ENCODE measurements at places on chromosomes 16 and 17.

GRCh38 chr17:50661795-50662391, 27.2 kb downstream of the ABCC3 start:
- no peak for DNase-seq

GRCh38 chr16:26981266-26981938, 85.3 kb upstream of the C16orf82 start:
- no peak for DNase-seq

- DNase-seq, result no peak
These were observed 59.2 kb downstream of the MRM3 start for GRCh38 chr17:841313-841712.

DNA sequence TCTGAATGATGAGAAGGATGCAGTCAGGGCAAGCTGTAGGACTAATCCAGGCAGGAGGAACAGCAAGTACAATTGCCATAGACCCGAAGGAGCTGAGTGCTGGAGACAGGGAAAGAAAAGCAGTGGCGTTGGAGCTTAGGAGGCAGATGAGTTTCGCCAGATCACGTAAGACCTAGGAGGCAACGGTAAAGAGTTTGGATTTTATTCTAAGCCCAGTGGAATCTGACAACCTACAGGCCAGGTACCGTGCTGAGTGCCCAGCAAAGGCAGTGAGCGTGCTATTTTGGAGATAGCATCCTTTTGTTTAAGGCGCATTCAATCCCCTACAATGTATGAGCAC, 1.2 kb downstream of the USP43 start:
- DNase-seq, result no peak

GRCh38 chr17:37317867-37318266, 57.9 kb upstream of the C17orf78 start:
- no peak for DNase-seq

- no peak for DNase-seq
These were observed 2.6 kb downstream of the ATP2A3 start for GRCh38 chr17:3961564-3962047.

GRCh38 chr17:35708951-35709350, 22.5 kb upstream of the RASL10B start:
- no peak for DNase-seq

GRCh38 chr16:65890203-65890602, 476.3 kb upstream of the CDH5 start:
- DNase-seq, result no peak

- DNase-seq, result no peak
These were observed 126.0 kb downstream of the HS3ST3A1 start for GRCh38 chr17:13475574-13476223.

GRCh38 chr16:11687601-11688519, 19.6 kb downstream of the SNN start:
- no peak for DNase-seq

DNA sequence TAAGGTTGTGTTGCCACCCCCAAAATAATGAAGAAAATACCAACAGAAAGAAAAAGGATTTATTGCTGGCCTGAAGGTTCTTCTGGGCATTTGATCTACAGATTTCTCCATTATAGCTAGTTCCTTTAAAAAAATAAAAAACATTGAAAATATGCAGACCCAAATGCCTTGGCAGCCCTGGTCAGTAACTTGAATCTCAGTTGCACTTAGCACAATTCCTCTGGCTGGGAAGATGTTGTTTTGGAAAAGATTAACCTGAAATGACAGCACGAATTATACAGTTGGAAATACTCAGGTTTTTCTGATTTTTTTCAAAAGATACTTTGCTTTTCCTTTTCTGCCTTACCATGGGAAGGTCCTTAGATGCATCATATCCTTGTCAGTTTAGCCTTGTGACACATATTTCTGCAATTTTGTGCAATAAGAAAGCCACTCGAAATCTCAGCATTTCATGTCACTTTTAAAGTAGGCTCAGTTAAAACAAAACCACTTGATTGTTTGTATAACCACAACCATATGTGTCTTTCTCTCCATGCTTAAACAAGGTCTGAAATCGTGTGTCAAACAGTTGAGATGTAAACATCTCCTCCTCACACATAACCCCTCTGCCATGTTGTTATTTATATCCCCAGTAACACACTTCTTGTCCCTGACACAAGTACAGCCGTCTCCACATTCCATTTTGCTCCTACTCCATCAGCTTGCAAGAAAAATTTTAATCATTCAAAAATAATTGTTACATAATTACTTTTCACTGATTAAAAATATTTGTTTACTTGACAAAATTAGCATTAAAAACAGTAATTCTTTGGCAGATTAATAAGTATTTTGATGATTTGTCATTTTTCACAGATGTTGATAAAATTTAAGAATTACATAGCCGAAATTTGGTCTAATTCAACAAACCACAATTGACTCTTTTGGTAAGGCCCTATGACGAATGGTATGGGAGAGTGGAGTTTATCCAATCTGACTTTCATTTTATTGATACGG, 61.1 kb downstream of the SIAH1 start:
- no peak for DNase-seq

All from stimulated activated CD4-positive, alpha-beta T cell treated with anti-CD3 and anti-CD28 coated beads, Interleukin-1b, Interleukin-23, amount 100 ng/mL, for 1 hour (primary cell).